ENCODE measurements at places on chromosomes 1 and 21. TPM values are rescaled to one million over a fixed set of nuclear protein-coding genes. Genes with fewer than 3 reads are reported as not detected.

DNA sequence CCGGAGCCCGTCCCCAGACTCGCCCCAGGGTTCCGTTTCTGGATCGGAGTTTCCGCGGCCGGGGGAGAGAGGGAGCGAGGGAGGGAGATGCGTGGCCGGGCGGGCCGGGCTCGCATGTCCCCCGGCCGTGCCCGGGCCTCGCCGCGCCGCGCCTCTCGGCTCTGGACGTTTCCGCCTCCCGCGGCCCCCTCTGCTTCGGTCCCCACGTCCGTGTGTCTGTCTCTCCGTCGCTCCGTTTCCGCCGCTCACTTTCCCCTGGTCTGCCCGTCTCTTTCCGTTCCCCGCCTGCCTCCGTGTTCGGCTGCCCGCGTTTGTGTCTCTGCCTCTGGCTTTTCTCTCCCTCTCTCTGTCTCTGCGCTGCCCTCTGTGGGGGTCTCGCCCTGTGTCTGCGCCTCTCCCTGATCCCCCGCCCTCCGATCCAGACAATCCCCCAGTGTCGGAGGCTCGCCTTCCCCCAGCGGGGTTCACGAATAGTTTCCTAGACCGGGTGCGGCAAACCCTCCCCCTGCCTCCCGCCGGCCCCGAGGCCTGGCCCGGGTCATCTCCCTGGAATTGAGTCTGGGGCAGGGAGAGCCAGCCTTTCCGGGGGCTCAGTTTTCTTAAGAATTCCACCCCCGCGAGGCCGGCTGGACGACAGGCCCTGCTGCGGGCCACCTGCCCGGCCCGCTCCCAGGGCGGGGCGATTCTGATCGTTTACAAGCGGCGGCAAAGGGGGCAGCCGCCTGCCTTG, 735 bp downstream of the NBL1 start:
- peak overlapping the region; percentile 88 for H3K4me3 ChIP-seq
- DNase-seq = no peak
- peaks cover 1% of the 10 kb centered on the region for H3K36me3 ChIP-seq
- H3K27ac ChIP-seq = peak overlapping the region; percentile 89

- no peak for DNase-seq
- no peaks in the 10 kb centered on the region for H3K36me3 ChIP-seq
- H3K4me3 ChIP-seq = no peak overlapping the region
- H3K27me3 ChIP-seq = no peaks in the 10 kb centered on the region
- peaks cover 13% of the 10 kb centered on the region for H3K4me1 ChIP-seq
These were observed 38.6 kb upstream of the EPS8L3 start for GRCh38 chr1:109802136-109802900.

- H3K36me3 ChIP-seq = no peaks in the 10 kb centered on the region
- H3K27me3 ChIP-seq = no peaks in the 10 kb centered on the region
- H3K4me3 ChIP-seq = no peak overlapping the region
- peaks cover 24% of the 10 kb centered on the region for H3K4me1 ChIP-seq
- H3K27ac ChIP-seq = peak overlapping the region; percentile 75
- DNase-seq = peak; percentile 74
These were observed 648.9 kb downstream of the SMYD3 start for GRCh38 chr1:245858022-245858721.

- no peaks in the 10 kb centered on the region for H3K36me3 ChIP-seq
- no peak overlapping the region for H3K4me3 ChIP-seq
- no peaks in the 10 kb centered on the region for H3K4me1 ChIP-seq
- no peaks in the 10 kb centered on the region for H3K27me3 ChIP-seq
- no peak overlapping the region for H3K27ac ChIP-seq
These were observed 71.0 kb downstream of the NENF start for GRCh38 chr1:212503714-212504113.

- DNase-seq = peak; percentile 39
- no peak overlapping the region for H3K4me3 ChIP-seq
- no peak overlapping the region for H3K27ac ChIP-seq
- no peaks in the 10 kb centered on the region for H3K36me3 ChIP-seq
These were observed 7.7 kb downstream of the TLR5 start for GRCh38 chr1:223135176-223135942.

DNA sequence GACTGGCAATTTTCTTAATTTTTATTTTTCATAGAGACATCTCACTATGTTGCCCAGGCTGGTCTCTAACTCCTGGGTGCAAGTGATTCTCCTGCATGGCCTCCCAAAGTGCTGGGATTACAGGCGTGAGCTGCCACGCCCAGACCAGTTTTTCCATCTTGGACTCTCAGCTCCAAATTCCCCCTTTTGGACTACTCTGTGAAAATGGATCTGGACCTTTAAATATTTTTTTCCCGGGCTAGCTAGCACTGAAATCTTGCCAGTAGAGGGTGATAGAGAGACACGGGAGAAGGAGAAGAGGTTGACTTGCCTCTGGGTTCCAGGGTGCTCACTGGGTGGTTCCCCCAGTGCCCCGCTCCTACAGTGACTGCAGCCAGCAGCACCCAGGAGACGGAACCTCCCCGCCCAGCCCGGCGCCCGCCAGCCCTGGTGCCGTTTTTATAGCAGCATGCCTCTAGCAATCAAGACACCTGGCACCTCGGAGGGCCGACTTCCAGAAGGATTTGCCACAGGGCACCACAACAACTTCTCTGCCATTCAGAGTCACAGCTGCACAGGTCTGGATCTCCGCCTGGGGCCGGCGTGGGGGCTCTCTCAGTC, 34.7 kb upstream of the SCCPDH start:
- DNase-seq = peak; percentile 73
- no peaks in the 10 kb centered on the region for H3K27me3 ChIP-seq
- H3K36me3 ChIP-seq = no peaks in the 10 kb centered on the region
- no peaks in the 10 kb centered on the region for H3K4me1 ChIP-seq
- peak overlapping the region; percentile 10 for H3K4me3 ChIP-seq

DNA sequence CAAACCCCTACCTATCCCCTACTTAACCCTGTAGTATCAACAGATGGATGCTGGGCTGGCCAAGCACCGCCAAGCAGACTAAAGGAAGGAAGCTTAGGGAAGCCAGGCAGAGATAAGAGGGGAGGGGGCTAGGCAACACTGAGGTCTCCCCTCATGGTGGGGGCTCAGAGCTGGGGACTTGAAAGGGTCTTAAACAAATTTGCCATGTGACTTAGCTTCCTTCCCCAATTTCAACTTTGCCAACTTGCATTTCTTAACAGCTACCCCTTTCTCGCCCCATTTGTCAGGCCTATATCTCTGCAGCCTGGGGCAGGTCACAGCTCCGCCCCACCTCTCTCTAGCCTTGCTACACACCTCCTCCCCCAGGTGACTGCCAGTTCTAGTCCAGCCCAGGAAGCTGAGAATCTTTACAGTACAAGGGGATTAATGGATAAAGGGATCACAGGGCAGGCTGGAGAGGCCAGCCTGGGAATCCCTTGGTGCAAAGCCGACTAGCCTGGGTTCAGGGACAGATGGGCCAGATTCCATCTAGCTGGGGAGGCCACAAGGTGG, 3.4 kb downstream of the KIF21B start:
- H3K27me3 ChIP-seq = peaks cover 19% of the 10 kb centered on the region
- H3K4me3 ChIP-seq = no peak overlapping the region
- H3K27ac ChIP-seq = no peak overlapping the region
- no peaks in the 10 kb centered on the region for H3K4me1 ChIP-seq
- no peak for DNase-seq

DNA sequence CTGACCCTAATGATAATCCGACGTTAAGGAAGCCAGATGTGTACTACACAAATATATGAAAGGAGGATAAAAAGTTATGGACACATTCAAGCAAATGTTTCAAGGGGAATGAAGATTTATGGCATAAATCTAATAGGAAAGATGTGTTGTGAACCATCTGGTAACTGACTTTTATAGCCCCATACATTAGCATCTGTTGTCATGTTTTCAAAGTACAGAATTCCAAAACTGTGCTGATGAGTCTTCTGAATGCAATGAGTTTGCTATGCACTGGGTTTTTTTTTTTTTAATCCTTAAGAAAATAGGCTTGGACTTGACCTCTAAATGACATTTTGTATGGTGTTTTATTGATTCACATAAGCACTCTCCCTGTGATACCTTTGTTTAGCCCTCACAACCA, 158.5 kb upstream of the ESRRG start:
- DNase-seq = no peak
- no peak overlapping the region for H3K27ac ChIP-seq
- H3K27me3 ChIP-seq = no peaks in the 10 kb centered on the region
- H3K36me3 ChIP-seq = no peaks in the 10 kb centered on the region
- H3K4me1 ChIP-seq = no peaks in the 10 kb centered on the region

DNA sequence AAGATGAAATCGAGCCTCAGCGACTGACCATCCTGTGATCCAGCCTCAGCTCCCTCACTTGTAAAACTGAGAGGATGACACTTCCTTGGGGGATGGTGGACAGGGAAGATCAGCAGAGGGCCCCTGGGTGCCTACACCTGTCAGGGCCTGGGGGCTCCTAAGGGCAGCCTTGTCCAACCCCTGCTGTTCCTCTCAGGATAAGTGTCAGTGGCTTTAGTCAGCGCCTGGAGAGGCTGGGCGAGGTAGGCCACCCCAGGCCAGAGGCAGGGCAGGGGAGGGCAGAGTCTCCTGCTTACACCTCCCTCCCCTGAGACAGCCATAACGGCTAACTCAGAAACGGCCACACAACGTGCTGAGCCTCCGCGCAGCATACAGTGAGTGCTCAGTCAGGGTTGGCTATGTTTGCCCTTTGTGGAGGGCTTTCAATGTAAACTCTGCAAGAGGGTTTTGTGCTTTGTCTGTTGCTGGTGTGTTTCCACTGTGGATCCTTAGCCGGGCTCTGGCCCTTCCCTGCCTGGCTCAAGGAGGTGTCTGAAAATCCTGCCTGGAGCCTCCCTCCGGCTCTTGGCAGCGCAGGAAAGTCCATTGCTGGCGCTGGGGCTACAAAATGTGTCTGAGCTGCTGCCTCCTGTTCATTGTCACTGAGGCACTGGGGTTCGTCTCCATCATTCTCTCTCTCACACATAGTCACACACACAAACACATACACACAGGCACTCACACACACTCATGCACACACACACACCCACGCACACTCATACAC, 588.4 kb downstream of the PTPRU start:
- no peak overlapping the region for H3K4me3 ChIP-seq
- no peaks in the 10 kb centered on the region for H3K36me3 ChIP-seq
- no peak overlapping the region for H3K27ac ChIP-seq
- DNase-seq = no peak
- no peaks in the 10 kb centered on the region for H3K4me1 ChIP-seq

GRCh38 chr1:187010571-187011309, 182.0 kb downstream of the PLA2G4A start:
- no peak for DNase-seq
- H3K4me3 ChIP-seq = no peak overlapping the region
- no peaks in the 10 kb centered on the region for H3K27me3 ChIP-seq
- H3K27ac ChIP-seq = no peak overlapping the region
- no peaks in the 10 kb centered on the region for H3K36me3 ChIP-seq

DNA sequence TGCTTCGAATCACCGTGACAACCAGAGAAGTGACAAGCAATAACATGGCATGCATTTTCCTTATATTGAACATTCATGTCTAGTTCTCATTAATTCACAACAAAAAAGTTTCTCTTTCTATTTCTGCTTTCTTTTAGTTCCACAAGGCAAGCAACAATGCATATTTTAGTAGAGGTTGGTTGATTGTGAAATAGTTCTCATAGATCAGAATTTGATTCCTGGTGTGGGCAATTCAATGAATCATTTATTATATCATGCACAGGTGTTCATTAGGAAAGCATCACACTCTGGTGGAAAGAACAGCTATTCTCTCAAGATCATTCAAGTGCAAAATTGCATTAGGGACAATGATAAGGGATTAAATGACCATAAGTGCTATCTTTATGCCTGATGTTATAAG, 980.9 kb downstream of the BRINP3 start:
- DNase-seq = peak; percentile 1
- no peak overlapping the region for H3K27ac ChIP-seq
- no peak overlapping the region for H3K4me3 ChIP-seq
- H3K36me3 ChIP-seq = no peaks in the 10 kb centered on the region
- no peaks in the 10 kb centered on the region for H3K4me1 ChIP-seq

DNA sequence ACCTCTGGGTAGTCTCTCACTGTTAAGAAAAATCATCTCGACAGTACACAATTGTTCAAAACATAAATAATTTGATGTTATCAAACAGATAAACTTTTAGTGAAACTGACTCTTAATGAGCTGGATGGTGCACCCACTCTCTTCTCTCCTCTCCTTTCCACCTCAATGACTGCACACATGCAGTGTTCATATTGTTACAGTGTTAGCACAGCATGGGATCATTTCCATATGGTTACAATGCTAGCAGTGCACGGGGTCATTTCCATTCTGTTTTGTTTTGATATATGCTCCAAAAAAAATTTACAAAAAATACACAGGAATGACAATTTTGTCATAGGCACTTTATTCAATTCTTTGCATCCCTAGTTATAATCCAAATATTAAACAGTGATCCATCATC, 26.4 kb upstream of the RNF187 start:
- no peak overlapping the region for H3K27ac ChIP-seq
- no peak overlapping the region for H3K4me3 ChIP-seq
- DNase-seq = no peak
- peaks cover 4% of the 10 kb centered on the region for H3K4me1 ChIP-seq
- H3K36me3 ChIP-seq = no peaks in the 10 kb centered on the region
- peaks cover 3% of the 10 kb centered on the region for H3K27me3 ChIP-seq

DNA sequence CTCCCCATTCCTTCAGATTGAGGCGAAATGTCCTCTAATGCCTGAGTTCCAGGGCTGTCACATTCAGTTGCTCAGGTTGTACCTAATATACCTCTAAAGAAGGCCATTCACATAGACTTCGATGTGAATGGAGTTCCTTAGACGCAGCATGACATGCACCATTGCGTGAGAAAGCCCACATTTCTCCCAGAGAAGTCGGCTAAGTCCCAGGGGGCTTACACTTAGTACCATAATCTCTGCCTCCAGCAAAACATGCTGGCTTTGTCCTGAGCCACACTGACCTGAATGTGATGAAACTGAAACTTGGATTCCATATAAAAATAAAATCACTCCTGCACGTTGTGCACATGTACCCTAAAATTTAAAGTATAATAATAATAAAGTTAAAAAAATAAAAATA, 23.2 kb upstream of the SLC2A1 start:
- no peaks in the 10 kb centered on the region for H3K27me3 ChIP-seq
- no peaks in the 10 kb centered on the region for H3K4me1 ChIP-seq
- no peak overlapping the region for H3K4me3 ChIP-seq
- H3K27ac ChIP-seq = no peak overlapping the region

- H3K27me3 ChIP-seq = no peaks in the 10 kb centered on the region
- peak overlapping the region; percentile 27 for H3K4me3 ChIP-seq
- H3K36me3 ChIP-seq = peaks cover 9% of the 10 kb centered on the region
These were observed 43.0 kb downstream of the TMEM53 start for GRCh38 chr1:44631333-44631646.

- peaks cover 98% of the 10 kb centered on the region for H3K27me3 ChIP-seq
- no peaks in the 10 kb centered on the region for H3K36me3 ChIP-seq
- DNase-seq = peak; percentile 41
- H3K4me3 ChIP-seq = no peak within 1 kb of the TSS
- no peaks in the 10 kb centered on the region for H3K4me1 ChIP-seq
These were observed at the start of gene SIM2 for GRCh38 chr21:36698981-36699545. TSS of gene SIM2 (plus strand) at chr21:36699115. CDS start at chr21:36699747, 632 bp downstream.

Gene CD34
- under 0.01 TPM for total RNA-seq

Gene CYP4B1
- not detected for total RNA-seq

Gene ISG20L2
- 5.4 TPM for total RNA-seq

Measured in fibroblast of lung (primary cell).